ENCODE measurements at places on chromosomes 16 and 17.

- DNase-seq, result no peak
These were observed 570.0 kb upstream of the CDH5 start for GRCh38 chr16:65796481-65796880.

DNA sequence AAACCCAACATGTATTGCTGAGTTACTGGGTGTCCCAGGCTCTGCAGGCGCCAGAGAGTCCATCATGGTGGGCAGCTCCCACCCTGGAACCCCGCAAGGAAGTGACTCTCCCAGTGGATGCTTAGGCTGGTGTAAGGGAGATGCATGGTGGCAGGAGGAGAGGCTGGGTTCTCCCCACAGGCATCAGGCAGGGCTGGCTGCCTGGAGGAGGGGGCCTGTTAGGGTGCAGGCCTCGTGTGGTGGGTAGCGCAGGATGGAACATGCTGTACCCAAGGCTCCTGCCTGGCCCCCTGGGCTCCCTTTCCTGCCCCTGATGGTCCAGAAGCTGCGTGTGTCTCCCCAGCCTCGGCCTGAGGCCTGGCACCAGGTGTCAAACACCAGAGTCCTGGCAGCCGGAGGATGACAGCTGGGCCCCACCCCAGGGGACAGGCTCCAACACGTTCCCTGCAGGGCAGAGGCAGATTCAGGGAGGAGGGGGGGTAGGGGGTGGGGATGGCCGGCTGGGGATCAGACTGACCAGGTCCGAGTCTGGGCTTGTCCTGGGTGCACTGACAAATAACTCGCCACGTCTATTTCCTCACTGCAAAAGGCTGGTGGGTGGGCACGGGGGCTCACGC is 40.2 kb upstream of the CIBAR2 start:
- DNase-seq, result no peak

GRCh38 chr16:81703177-81704155 is 75.6 kb upstream of the PLCG2 start:
- DNase-seq, result no peak

GRCh38 chr16:73019457-73020362 is 28.2 kb downstream of the ZFHX3 start:
- no peak for DNase-seq

- peak; percentile 81 for DNase-seq
These were observed 4.5 kb upstream of the UNC13D start for GRCh38 chr17:75848523-75849278.

DNA sequence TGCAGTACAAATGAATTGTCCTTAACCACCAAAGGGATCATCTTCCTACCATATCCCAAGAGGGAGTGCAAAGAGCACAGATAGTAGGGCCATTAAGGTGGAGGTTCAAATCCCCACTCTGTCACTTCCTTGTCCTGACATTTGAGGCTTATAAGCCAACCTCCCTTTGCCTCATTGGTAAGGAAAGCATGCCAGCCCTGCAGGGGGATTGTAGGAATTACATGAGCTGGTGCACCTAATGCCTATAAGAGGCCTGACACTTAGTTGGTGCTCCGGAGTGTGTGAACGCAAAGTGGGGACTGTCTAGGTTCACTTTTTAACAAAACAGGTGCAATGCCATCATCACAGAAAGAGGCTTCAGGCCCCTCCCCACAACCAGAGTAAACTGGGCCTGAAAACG is 374.4 kb downstream of the SNX29 start:
- DNase-seq, result no peak

DNA sequence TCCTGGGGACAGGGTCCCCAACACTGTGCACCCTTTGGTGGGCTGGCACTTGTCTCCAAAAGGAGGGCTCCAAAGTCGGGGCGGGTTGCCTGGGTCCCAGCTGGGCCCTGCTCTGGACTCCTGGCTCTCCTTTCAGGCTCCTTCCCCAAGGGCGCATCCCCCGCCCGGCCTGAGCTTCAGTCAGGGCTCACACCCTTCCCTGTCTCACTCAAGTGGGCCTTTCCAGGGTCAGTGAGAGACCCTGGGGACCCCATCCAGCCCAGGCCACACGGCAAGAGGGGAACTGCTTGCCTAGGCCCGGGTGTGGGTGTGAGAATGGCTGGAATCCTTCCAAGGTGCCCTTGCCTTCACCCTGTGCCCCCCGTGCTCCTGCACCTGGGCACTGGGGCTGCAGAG is 41.8 kb upstream of the SLC38A10 start:
- DNase-seq, result no peak

DNA sequence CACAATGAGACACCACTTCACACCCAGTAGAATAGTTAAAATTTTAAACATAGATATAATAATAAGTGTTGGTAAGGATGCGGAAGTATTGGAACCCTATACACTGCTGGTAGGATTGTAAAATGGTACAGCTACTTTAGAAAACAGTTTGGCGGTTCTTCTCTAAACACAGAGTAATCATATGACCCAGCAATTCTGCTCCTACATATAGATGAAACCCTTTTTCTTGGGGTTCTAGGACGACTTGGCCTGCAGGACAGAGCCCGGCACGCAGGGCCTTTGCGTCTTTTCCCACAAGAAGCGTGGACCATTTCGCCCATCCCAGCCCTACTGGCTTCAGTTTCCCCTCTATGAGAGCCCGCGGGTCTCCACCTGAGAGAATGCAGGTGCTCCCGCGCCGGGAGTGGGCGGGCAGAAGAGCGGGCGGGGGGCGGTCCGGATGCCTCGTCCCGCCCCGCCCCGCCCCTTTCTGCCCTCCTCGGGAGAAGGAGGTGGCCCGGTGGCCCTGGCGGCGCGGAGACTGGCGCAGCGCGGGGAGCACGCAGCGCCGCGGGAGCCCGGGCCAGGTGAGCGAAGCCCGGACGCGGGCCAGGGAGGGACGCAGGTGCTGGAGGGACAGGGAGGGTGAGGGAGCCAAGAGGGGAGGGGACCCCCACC is at the start of gene SDR42E2:
Gene SDR42E2, plus strand, starts transcription at position 508 of the 657 bp plus-strand sequence. CDS start 3,077 bp downstream, outside the sequence.
- DNase-seq, result peak; percentile 55

GRCh38 chr16:63702981-63703590 is 1418.8 kb downstream of the CDH11 start:
- no peak for DNase-seq

DNA sequence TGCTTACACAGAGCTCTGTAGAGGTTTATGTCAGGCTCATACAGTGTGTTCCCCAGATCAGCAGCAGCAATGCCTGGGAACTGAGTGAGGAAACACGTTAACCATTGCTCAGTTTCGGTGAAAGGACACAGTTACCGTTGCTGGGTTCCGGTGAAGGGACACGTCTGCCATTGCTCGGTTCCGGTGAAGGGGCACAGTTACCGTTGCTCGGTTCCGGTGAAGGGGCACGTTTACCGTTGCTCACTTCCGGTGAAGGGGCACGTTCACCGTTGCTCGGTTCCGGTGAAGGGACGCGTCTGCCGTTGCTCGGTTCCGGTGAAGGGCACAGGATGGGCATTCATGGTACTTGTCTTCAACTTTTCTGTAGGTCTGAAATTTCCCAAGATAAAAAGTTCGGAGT is 81.7 kb downstream of the MRM3 start:
- no peak for DNase-seq

- no peak for DNase-seq
These were observed 238.5 kb downstream of the ZFHX3 start for GRCh38 chr16:72809446-72809845.

DNA sequence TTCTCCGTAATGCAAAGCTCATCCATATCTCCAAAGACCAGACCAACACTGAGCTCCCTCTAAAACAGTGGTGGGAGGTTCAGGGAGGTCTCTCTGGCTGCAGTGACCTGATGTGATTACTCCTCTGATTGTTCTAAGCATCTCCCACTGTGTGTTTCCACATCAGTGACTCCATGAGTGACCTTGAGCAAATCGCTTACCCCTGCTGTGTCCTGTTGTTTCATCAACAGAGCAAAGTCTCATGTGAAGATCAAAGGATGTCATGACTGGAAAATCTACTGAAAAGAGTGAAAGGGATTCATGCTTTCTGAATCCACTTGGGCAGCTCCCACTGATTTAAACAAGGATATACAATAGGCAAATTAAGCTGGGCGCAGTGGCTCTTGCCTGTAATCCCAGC is 352.9 kb downstream of the TMEM114 start:
- DNase-seq, result no peak

DNA sequence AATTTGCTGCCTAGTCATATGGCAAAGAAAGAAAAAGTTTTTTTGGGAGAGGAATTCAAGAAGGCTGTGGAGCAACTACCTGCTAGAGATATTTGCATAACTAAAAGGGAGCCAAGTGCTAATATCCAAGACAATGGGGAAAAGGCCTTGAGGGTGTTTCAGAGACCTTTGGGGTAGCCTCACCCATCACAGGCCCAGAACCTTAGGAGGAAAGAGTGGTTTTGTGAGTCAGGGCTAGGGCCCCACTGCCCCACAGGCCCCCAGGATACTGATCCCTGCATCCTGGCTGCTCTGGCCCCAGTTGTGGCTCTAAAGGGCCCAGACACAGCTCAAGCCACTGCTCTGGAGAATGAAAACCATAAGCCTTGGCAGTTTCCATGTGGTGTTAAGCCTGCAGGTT is 41.9 kb upstream of the SDK2 start:
- no peak for DNase-seq

- DNase-seq, result no peak
These were observed 792 bp downstream of the SECTM1 start for GRCh38 chr17:82332669-82333278.

DNA sequence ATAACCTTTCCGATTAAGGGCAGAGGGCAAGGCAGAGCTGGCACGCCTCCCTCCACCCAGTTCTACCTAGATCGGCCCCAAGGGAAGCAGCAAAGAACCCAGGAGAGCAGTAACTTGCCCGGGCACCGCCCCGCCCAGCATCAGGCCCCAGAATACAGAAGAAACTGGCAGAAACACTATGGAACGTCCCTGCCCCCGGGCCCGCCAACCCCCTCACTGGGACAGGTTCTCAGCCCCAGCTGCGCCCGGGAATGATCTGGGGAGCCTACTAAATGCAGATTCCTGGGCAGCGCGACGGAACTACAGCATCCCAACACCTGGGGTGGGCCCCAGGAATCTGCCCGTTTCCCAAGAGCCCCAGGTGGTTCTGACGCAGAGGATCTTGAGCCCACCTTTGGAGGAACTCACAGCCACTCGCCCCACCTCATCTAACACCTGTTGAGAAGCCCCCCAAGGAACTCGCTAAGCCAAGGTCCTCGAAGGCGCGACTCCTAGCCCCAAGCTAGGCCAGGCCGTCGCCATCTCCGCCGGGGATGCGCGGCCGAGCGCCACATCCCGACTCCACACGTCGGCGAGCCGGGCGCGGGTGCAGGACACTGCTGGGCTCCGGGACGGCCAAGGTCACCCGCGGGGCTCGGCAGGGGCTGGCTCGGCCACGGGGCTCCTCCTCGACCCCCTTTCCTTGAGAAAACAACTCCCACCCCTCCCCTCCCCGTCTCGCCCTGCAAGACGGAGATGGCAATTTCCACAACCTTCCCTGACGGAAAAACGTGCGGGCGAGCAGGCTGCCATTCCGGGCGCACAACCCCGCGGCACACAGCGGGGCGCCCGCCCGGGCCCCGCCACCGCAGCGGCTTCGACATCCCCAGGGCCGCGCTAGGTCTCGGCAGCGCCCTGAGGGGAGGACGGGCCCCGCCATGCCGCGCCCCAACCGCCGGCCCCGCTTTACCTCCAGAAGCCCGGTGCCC is 913 bp downstream of the CDIP1 start:
- DNase-seq, result peak; percentile 43

DNA sequence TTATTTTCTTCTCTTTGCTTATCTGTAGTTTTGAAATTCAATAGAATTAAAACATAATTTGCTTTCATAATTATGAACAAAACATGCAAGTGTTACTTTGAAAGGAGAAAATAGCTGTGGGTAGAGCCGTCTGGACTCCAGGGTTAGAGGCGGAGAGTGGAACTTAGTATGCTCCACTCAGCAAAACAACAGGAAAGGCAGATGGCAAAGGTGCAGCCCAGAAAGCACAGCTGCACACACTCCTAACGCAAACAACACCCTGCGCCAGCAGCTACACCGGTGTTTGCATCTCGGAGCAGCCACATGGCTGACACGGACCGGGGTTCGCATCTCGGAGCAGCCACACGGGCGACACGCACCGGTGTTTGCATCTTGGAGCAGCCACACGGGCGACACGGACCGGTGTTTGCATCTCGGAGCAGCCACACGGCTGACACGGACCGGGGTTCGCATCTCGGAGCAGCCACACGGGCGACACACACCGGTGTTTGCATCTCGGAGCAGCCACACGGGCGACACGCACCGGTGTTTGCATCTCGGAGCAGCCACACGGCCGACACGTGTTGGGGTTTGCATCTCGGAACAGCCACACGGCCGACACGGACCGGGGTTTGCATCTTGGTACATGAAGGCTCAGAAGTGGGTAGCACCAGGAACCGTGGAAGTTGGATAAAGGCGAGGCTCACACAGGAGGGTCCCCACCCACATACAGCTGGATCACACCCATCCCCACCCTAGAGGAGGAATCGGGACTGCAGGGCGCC is 12.2 kb upstream of the CAPN15 start:
- DNase-seq, result no peak

DNA sequence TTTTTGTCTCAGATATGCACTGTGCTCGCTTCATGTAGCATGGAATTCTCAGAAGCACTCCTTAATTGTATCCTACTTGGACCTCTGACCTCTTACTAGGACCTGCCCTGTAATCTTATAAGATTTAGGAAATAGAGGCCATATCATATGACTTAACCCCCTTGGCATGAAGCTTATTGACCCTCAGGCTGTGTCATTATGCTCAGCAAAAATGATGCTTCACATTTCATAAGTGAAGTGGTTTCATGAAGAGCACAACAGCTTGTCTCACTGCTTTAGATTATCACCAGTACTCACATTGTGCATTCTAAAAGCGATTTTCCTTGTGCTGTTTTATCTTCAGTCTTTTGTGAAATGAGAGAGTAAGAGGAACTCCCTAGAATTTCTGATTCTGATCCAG is 6.4 kb downstream of the PHKB start:
- no peak for DNase-seq

DNA sequence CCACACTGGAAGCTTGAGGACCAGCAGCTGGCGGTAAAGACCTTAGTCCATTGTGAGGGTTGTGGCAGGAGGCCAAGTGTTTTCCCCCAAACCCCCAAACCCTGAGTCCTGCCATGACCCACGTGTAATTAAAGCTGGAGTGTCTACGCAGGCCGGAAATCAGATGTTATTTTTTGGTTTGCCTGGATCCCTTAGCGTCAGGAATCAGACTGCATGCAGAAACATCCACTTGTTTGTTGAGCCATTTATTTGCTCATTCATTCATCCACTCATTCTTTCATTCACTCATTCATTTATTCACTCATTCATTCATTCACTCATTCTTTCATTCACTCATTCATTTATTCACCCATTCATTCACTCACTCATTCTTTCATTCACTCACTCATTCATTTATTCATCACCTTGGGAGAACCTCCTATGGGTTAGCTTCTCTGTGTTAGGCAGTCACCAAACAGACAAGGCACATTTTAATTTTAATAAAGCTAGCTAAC is 313.1 kb downstream of the MAF start:
- no peak for DNase-seq

- no peak for DNase-seq
These were observed 4.5 kb downstream of the PRKAR1A start for GRCh38 chr17:68516732-68517131.

Data from stimulated activated naive CD4-positive, alpha-beta T cell (primary cell).